CD4-positive, alpha-beta T cell (primary cell): ENCODE measurements at places on chromosomes 2 and 18. TPM values are rescaled to one million over a fixed set of nuclear protein-coding genes. Genes with fewer than 3 reads are reported as not detected.
A peak's percentile ranks its signal among the peaks of the same experiment; 100 is the strongest.

- no peaks in the 10 kb centered on the region for H3K4me1 ChIP-seq
- no peak for DNase-seq
- H3K27me3 ChIP-seq, result peaks cover 3% of the 10 kb centered on the region
- H3K27ac ChIP-seq, result no peak overlapping the region
- no peaks in the 10 kb centered on the region for H3K36me3 ChIP-seq
Measured at GRCh38 chr2:227082286-227082685, 81.7 kb downstream of the COL4A4 start.

DNA sequence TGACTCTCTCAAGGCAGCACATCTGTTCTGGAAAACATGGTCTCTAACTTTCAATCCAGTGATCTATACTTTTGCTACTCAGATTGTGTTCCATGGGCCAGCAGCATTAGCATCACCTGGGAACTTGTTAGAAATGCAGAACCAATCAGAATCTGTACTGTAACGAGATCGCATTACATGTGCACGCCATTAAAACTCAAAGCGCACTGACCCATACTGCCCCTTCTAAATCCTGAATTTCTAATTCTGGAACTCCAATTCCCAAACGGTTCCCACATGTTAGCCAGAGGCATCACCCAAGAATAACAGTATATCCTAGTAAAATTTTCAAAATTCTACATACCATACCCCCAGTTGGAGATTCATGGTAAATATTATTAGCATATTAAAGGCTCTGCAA lies 10.5 kb upstream of the DCTN1 start:
- no peak overlapping the region for H3K27ac ChIP-seq
- peaks cover 34% of the 10 kb centered on the region for H3K4me1 ChIP-seq
- H3K4me3 ChIP-seq, result peak overlapping the region; percentile 72
- no peaks in the 10 kb centered on the region for H3K36me3 ChIP-seq

GRCh38 chr2:56222481-56222880 lies 38.7 kb downstream of the CCDC85A start:
- no peaks in the 10 kb centered on the region for H3K4me1 ChIP-seq
- no peak overlapping the region for H3K27ac ChIP-seq
- H3K4me3 ChIP-seq, result no peak overlapping the region
- H3K27me3 ChIP-seq, result no peaks in the 10 kb centered on the region
- no peak for DNase-seq

DNA sequence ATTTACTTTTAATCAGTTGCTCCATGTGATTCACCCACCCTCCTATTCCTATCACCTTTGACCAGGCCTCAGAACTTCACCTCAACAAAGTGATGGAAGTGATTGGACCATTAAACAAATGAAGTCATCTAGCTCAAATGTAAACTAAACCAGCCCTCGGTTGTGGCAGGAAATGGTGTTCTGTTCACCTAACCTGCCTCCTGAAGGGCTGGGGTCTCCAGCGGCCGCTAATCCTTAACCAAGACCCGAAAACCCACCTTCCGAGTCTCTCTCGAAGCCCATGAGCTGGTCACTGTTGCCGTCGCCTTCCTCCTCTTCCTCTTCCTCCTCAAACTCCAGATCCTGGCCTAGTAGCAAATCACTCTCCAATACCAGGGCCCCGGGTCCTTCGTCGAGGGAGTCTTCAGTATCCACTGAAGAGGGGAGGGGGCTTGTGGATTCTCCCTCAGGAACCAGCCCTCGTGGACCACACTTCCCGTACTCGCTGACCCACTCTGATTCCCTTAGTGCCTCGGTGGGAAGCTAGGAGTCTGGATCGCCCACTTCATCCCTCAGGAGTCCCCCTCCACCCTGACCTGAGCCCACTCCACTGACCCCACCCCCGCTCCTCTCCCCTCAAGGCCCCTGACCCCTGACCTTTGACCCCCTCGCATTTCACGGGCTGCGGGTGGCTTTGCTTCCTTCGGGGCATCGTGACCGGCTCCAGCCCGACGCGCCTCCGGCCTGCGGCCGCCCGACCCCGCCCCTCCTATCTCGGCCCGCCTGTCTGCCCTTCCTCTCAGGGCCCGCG lies 503 bp downstream of the ZNF513 start:
- H3K36me3 ChIP-seq, result peaks cover 65% of the 10 kb centered on the region
- H3K27ac ChIP-seq, result peak overlapping the region; percentile 80
- H3K27me3 ChIP-seq, result no peaks in the 10 kb centered on the region
- peak overlapping the region; percentile 66 for H3K4me3 ChIP-seq

- H3K27ac ChIP-seq, result no peak overlapping the region
- H3K27me3 ChIP-seq, result no peaks in the 10 kb centered on the region
- peaks cover 22% of the 10 kb centered on the region for H3K4me1 ChIP-seq
Measured at GRCh38 chr2:100940240-100940639, 61.8 kb upstream of the RPL31 start.

DNA sequence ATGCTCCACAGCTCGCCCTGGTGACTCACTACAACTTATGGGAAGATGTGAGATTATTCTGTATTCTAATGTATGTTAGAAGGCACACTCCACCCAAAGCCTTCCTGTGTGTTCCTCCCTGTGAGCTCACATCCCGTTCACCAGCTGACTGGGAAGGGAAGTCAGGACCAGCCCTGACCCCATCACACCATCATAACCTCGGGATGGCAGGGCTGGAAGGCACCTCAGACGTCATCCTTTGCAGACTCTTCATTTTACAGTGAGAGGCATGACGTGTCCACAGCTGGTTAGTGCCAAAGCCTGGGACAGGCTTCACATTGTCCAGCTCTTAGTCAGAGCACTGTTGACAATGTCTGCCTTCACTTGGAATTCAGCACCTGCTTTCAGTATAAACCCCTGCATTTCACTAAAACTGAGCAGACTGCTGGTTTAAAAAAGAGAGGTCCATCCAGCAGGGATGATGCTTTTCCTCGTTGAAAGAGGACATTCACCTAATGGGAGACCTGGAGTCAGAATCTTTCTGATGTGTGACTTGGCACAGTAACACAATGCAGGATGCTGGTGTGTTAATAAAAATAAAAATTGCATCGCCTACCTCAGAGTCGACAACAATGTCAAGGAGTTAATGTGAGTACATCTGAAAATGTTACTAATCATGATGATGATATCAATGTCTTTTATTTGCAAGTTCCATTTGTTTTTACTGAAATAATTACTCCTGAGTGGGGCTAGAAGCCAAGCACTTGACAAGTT lies 418.0 kb upstream of the TNP1 start:
- no peaks in the 10 kb centered on the region for H3K27me3 ChIP-seq
- H3K4me3 ChIP-seq, result no peak overlapping the region
- H3K36me3 ChIP-seq, result no peaks in the 10 kb centered on the region
- DNase-seq, result no peak
- H3K4me1 ChIP-seq, result no peaks in the 10 kb centered on the region

DNA sequence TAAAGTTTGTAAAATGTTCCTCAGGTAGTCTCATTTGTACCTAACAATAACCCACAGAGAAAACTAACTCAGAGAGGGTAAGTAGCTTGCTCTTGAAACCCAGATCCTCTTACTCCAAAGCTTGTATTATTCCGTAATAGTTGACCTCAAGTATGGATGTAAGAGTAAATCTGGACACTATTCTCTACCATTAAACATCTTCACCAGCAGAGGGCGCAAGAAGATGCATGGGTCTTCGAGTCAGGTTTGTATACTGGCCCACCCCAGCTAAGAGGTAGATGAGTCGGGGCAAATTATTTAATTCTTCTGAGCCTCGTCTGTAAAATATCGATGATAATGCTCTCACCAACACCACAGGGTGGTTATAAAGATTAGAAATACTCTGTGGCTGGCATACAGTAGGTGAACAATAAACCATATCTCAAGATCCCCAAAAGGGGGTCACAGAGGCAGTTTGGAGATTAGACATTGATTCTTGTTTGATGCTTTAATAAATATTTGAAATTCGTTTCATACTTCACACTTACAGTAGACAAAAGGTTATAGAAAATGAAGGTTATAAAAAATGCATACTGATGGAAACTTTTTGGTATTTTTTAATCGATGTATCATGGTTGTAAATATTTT lies 3.5 kb upstream of the CABLES1 start:
- no peak overlapping the region for H3K27ac ChIP-seq
- H3K4me3 ChIP-seq, result no peak overlapping the region
- peaks cover 17% of the 10 kb centered on the region for H3K4me1 ChIP-seq
- peak; percentile 53 for DNase-seq
- H3K27me3 ChIP-seq, result peaks cover 24% of the 10 kb centered on the region
- H3K36me3 ChIP-seq, result no peaks in the 10 kb centered on the region

DNA sequence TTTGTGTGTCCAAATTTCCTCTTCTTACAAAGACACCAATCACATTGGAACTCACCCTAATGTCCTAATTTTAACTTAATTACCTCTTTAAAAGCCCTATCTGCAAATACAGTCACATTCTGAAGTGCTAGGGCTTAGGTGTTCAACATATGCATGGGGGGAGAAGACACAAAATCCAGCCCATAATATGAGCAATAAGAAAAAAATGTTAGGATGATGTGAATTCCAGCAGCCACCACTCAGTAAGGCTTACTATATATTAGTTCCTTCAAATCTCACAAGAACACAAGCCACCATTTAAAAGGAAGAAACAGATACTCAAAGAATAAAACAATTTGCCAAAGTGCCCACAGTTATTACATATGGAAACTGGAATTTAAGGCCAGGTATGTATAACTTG lies 285.7 kb downstream of the EPHA4 start:
- DNase-seq, result no peak
- H3K4me3 ChIP-seq, result no peak overlapping the region
- H3K27me3 ChIP-seq, result peaks cover 6% of the 10 kb centered on the region
- no peaks in the 10 kb centered on the region for H3K4me1 ChIP-seq
- no peaks in the 10 kb centered on the region for H3K36me3 ChIP-seq
- no peak overlapping the region for H3K27ac ChIP-seq

- no peaks in the 10 kb centered on the region for H3K27me3 ChIP-seq
- no peaks in the 10 kb centered on the region for H3K4me1 ChIP-seq
- no peak for DNase-seq
- H3K27ac ChIP-seq, result no peak overlapping the region
Measured at GRCh38 chr2:155273323-155273722, 574.8 kb downstream of the KCNJ3 start.

DNA sequence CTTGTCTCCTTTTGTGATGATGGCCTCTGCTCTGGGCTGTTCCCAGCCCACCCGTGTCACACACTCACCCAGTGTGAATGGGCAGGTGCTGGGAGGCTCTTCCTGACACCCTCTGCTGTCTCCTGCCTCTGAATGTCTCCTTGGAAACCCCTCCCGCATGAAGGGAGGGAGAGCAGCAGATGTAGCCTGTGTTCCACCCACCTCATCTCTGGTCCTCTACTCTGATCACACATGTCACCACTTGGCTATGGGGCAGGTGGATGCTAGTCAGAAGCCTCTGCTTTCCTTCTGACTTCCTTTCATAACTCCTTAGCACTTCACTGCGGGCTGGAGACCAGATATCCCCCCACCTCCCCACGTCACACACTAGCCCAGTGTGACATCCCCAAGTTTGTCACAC lies 23.9 kb downstream of the EFR3B start:
- H3K27ac ChIP-seq, result no peak overlapping the region
- H3K36me3 ChIP-seq, result no peaks in the 10 kb centered on the region
- no peak for DNase-seq
- no peaks in the 10 kb centered on the region for H3K27me3 ChIP-seq

GRCh38 chr2:46394649-46395510 lies 84.5 kb upstream of the TMEM247 start:
- no peak overlapping the region for H3K27ac ChIP-seq
- no peak for DNase-seq
- no peaks in the 10 kb centered on the region for H3K4me1 ChIP-seq
- H3K36me3 ChIP-seq, result no peaks in the 10 kb centered on the region
- no peak overlapping the region for H3K4me3 ChIP-seq

- no peak for DNase-seq
- H3K4me1 ChIP-seq, result peaks cover 7% of the 10 kb centered on the region
- H3K27me3 ChIP-seq, result no peaks in the 10 kb centered on the region
- no peak overlapping the region for H3K27ac ChIP-seq
Measured at GRCh38 chr2:147365622-147366021, 479.2 kb upstream of the ACVR2A start.

Gene SERPINB2
- total RNA-seq, result 0.25 TPM

Gene GBX2
- not detected for total RNA-seq

Gene LRRTM1
- total RNA-seq, result not detected

Gene TRPM8
- not detected for total RNA-seq

Gene RAB27B
- total RNA-seq, result 2.5 TPM

Gene CREG2
- 0.03 TPM for total RNA-seq

Gene CNTNAP5
- total RNA-seq, result not detected

Gene IER3IP1
- 1.5 TPM for total RNA-seq
